Right lobe of liver (tissue), 6 donors: ENCODE measurements at places on chromosomes 7 and 10.

GRCh38 chr7:120370954-120371353 lies 98.0 kb downstream of the KCND2 start:
- DNase-seq: no peak

- DNase-seq: no peak
These were observed 46.2 kb downstream of the TMEM60 start for GRCh38 chr7:77752016-77752415.

DNA sequence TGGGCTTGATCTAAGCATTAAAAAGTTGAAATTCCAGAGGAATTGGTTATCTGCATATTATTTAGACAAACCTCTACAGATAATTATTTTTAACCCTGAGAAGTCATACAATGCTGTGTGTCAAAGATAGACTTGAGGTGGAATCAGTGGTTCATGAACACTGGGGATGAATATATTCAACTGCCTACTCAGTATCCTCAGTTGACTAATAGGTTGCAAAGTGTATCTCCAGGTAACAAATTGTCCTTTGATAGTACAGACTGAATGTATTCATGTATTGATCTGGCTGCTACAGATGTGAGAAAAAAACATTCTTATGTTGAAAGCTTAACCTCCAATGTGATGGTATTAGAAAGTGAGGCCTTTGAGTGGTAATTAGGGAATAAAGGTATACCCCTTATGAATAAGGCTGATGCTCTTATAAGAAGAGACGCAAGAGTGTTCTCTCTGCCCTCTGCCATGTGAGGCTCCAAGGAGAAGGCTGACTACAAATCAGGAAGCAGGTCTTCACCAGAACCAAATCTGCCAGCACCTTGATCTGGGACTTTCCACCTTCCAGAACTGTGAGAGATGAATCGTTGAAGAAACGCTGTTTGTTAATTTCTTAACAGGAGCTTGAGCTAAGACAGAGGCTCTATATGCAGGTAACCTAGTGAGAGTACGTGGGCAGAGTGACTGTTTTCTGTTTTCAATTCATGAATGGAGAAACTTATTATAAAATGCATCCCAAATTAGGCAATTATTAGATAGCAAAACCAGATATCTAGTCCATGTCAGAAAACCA lies 7.5 kb downstream of the MRPL32 start:
- DNase-seq: no peak

- no peak for DNase-seq
These were observed 6.9 kb downstream of the RET start for GRCh38 chr10:43083764-43084163.

DNA sequence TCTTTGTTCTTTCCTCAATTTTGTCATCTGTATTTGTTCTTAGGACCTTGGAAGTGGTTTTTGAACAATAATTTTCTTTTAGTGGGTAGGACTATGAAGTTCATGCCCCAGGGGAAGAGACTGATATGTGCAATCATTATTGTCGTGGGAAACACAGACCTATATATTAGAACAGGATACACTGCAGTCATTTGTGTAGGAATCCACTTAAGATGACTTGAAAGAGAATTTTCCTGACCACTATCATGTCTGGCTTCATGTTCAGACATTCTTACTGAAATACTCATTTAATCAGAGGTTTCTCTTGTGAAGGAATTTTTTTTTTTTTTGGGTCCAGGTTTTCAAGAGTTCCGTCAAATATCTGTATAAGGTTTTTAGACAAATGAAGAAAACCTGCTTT lies 163.6 kb downstream of the SUGCT start:
- no peak for DNase-seq

DNA sequence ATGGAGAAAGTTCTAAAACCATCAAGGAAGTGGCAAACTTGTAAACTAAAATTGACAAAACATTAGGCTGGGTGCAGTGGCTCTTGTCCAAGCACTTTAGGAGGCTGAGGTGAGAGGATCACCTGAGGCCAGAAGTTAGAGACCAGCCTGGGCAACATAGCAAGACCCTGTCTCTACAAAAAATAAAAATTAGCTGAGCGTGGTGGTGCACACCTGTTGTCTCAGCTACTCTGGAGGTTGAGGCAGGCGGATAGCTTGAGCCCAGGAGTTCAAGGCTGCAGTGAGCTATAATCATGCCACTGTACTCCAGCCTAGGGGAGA lies 29.4 kb upstream of the HNRNPH3 start:
- DNase-seq: no peak

GRCh38 chr7:70920876-70921275 lies 211.1 kb upstream of the GALNT17 start:
- no peak for DNase-seq

GRCh38 chr10:112313234-112313633 lies 30.0 kb downstream of the TECTB start:
- no peak for DNase-seq

DNA sequence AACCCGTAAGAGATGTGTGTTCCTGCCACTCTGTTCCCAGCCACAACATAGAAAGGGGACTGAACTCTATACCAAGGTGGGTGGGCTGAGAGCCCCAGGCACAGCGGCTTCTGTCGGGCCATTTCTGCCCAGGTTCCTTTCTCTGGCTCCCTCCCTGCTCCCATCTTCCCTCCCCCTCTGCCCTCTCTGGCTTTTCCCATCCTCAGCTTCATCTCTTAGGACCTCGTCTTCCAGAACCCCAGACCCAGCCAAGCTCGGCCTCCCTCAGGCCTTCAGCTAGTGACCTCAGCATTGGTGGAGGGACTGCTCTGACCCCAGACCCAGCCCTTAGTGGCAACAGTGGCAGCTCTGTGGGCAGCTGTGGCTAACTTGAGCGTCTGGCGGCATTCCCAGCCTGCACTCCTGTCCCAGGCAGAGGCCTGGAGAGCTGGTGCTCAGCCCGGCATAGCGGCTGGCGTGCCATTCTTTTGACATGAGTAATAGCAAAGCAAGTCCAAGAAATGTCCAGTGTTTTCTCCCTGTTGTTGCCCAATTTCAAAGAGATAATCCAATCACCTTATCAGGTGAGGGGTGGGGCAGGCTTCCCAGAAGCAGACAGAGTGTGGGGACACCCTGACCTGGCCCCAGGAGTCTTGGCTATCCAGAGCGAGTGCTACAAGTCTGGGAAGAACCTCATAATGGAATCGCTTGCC lies 15.9 kb downstream of the PTPRE start:
- DNase-seq: no peak

- DNase-seq: no peak
These were observed 1071.5 kb upstream of the C7orf33 start for GRCh38 chr7:147519062-147519461.

DNA sequence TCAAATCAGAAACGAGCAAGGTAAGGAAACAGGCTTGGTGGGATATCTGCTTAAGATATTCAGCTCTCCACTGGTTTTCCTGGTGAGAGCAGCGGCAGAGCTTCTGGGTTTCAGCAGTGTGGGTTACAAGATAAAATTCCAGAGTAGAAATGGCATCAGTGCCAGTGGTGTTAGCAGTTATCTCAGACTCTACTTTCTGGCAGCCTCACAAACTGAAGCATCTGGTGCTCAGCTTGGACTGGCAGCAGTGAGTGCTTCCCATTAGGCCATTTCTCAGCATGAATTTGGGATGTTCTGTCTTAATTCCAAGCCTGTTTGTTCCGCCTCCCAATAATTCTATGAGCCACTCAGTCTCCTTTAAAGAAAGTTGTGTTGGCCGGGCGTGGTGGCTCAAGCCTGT lies 6.9 kb upstream of the GSTO2 start:
- no peak for DNase-seq

- no peak for DNase-seq
These were observed 1.8 kb upstream of the HOXA11 start for GRCh38 chr7:27186668-27187474.

GRCh38 chr7:28469562-28469961 lies 57.2 kb downstream of the CREB5 start:
- DNase-seq: no peak

DNA sequence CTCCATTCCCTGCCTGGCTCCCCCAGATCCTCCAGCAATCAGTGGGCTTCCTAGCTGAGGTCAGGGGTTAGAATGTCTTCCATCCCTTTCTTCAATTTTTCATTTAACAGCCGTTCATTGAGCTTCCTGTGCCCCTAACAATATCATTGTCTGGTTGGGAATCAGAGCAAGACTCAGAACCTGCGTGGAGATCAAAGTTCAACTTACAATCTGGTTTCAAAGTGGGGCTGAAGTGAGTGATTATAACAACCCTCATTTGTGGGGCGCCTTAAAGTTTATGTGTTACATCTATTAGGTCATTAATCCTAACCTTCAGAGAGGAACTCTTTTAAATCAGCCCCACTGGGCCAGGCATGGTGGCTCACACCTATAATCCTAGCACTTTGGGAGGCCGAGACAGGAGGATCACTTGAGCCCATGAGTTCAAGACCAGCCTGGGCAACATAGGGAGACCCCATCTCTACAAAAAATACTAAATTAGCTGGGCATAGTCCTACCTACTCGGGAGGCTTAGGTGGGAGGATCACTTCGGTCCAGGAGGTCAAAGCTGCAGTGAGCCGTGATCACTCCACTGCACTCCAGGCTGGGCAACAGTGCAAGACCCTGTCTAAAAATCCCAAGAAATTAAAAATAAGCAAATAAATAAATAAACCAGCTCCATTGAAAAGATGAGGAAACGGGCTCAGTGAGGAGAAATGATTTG lies 45.4 kb upstream of the SLF2 start:
- no peak for DNase-seq

DNA sequence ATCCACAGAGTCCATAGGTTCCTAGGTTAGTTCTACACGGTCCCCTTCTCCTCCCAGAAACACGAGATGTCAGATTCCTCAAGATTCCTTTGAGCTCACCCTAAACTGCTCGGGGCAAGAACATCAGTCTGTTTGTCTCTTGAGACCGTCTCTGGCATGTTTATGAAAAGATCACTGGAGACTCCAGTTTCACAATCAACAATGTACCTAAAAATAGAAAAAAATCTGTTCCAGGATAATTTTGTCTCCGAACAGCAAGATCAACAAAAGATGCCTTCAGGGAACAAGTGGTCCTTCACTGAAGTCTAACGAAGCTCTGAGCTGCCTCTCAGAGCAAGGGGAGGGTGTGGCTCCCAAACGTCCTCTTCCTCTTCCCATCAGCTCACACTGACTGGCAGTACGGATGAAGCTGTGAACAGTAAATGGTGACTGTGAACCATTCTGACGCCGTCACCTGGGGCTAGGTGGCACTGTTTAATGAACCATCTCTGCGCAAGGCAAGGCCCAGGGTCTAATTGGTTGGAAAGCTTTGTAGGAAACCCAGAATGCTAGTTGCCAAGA lies 156.2 kb upstream of the LYZL1 start:
- DNase-seq: no peak

DNA sequence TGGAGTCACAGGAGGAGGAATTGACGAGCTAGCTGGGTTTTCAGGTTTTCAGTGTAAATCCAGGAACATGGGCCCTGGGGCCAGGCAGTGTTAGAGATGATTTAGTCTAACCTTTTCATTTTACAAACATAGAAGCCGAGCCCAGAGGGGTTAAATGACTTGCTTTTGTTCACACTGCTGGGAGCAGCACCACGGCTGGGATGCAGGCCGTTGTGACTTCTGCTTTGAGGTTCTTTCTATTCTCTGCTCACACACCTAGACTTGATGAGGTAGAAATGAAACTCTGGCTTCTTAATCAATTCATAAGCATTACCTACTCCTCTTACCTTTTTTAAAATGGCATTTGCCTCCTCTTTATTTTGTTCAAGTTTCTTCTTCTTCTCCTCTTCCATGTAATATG lies 36.4 kb downstream of the CREB5 start:
- no peak for DNase-seq

- peak; percentile 47 for DNase-seq
These were observed 38.0 kb downstream of the RBM33 start for GRCh38 chr7:155682484-155682883.

DNA sequence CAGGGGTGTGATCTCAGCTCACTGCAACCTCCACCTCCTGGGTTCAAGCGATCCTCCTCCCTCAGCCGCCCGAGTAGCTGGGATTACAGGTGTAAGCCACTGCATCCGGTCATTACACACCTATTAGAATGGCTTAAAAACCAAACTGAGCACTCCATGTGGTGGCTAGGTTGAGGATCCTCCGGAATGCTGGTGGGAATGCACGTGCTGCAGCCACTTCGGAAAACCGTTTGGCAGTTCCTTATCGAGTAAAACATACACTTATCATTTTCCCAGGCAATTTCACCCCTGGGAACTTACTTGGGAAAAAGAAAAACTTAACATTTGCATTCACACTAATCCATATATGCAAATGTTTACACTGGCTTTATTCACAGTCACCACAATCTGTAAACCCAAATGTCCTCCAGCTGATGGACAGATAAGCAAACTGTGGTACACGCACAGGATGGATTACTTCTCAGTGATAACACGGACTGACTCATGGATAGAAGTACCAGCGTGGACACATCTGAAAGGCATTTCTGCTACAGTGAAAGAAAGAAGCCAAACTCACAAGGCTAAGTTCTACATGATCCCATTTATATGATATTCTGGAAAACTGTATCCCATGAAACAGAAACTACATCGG lies 20.4 kb downstream of the RFC2 start:
- DNase-seq: no peak

GRCh38 chr10:133219782-133220181 lies 10.2 kb upstream of the UTF1 start:
- DNase-seq: no peak

DNA sequence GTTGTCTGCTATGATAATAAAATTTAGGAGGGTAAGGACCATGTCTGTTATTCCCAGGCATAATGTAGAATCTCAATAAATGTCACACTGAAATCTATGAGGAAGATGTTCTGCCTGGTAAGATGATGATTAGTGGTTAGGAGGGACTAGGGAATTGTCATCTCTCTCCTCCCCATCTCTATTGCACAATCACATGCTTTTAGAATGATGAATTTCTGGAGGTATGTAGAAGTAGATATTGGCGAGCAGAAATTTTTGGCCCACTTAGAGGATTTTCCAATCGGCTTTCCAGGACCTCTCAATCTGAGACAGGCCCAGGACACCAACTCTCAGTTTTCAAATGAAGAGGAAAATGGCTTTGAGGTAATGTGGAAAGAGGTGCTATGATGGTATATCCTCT lies 2.0 kb upstream of the PITX3 start:
- DNase-seq: no peak

DNA sequence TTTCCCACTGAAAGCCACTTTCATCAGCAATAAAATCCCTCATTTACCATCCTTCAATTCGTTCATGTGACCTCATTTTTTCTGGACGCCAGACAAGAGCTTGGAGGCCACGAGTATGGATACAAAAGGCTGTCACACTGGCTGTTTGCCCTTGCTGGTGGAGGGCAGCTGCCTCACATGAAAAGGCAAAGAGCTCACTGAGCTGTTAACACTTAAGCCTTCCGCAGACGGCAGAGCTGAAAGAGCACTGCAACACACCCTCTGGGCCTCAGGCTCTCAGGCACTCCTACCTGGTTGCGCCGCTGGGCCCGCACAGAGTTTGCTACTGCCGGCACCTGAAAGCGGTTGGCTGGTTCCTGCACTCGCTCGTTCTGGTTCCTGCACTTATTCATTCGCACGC lies 193.5 kb downstream of the CFTR start:
- DNase-seq: peak; percentile 52

- no peak for DNase-seq
These were observed 43.5 kb downstream of the ZWINT start for GRCh38 chr10:56317603-56318002.
